ENCODE measurements at places on chromosomes 2 and 18.
A peak's percentile ranks its signal among the peaks of the same experiment; 100 is the strongest.

GRCh38 chr2:121007490-121007853 is 271.8 kb downstream of the GLI2 start:
- no peak for DNase-seq

GRCh38 chr2:196369967-196370366 is 198.6 kb upstream of the STK17B start:
- no peak for DNase-seq

GRCh38 chr2:172861098-172861497 is 125.5 kb downstream of the RAPGEF4 start:
- no peak for DNase-seq

GRCh38 chr2:217060951-217061547 is 201.2 kb upstream of the TNP1 start:
- DNase-seq, result no peak

DNA sequence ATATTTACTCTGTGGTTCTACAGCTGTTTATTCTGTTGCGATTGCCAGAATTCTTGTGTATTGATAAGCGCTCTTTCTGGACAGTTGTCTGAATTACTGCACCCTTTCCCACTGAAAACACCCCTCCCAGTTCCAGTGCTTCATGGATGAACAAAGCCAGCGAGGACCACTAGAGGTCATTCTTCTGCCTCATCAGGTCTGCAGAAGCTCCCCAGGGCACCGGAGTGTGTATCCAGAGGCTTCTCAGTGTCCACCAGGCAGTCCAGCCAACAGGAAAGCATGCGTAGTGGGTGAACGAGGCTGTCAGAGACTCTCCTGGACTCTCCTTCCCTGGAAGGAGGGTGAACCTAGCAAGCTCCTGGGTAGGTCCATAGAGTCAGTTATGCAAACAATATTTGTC is 40.6 kb upstream of the INHBB start:
- peak; percentile 36 for DNase-seq

- no peak for DNase-seq
These were observed 76.4 kb downstream of the EPHA4 start for GRCh38 chr2:221495731-221496130.

- no peak for DNase-seq
These were observed 21.2 kb upstream of the MAL start for GRCh38 chr2:95004287-95004686.

- DNase-seq, result no peak
These were observed 96.2 kb upstream of the BCL2L11 start for GRCh38 chr2:111024496-111024895.

DNA sequence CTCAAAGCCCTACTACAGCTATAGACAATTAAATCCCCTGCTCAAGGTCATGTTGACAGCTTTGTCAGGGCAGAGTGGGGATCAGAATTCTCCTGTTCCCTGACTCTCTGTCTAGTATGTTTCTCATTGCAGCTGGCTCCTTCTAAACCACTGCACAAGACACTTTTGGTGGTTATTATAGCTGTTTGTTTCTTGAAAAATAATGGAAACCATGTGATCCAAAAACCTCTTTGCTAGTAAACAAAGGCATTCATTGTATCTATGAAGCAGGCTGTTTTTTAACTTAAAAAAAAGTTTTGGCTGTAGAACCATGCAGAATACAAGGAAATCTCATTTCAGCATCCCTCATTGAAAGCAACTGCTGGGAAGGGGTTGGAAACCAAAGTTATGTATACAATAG is 352.5 kb upstream of the EPHA4 start:
- no peak for DNase-seq

DNA sequence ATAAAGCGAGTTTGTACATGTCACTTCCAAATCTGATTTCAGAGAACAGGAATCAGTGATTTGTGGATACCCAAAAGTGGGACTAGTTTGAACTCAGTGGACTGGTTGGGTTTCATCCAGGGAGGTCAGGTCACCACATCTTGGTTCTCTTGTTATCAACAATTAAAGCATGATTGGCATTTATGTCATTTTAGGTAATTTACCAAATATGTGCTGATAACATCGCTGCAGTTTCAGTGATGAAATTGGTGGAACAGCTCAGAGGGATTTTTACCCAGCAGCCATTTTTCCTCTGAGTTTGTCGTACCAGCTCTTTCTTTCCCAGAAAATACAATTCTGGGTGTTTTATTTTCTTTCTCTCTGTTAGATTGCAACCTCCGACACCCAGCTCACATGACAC is 33.4 kb downstream of the TMEM18 start:
- no peak for DNase-seq

GRCh38 chr2:230873661-230874401 is 9.1 kb downstream of the ITM2C start:
- DNase-seq, result no peak

GRCh38 chr18:22650247-22650646 is 232.5 kb upstream of the CTAGE1 start:
- peak; percentile 29 for DNase-seq

DNA sequence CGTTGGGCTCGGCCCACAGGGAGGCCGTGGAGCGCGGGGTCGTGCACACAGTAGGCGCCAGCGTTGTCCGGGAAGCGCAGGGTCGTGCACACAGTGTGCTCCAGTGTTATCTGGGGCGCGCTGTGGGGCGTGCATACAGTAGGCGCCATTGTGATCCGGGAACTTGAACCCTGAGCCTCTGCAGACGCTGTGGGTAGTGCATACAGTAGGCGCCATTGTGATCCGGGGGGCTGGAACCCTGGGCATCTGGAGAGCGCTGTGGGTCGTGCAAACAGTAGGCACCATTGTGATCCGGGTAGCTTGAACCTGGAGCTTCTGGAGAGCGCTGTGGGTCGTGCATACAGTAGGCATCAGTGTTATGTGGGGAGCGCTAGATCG is 793 bp downstream of the ZNF236 start:
- no peak for DNase-seq

DNA sequence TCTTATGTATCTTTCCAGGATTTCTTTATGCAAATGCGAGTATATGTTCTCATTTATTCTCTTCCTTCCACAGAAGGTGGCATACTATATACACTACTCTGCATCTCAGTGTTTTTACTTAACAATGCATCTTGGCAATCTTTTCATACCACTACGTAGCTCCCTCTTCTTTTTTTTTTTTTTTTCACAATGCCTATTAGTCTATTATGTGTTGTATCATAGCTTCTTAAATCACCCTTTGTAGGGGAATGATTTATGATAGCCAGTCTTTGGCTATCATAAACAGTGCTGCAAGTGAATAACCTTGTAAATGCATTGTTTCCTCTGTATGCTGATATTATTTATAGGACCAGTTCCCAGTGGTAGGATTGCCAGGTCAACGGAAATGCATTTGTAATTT is 204.2 kb downstream of the BABAM2 start:
- peak; percentile 12 for DNase-seq

- DNase-seq, result no peak
These were observed 1579.3 kb downstream of the SUCLG1 start for GRCh38 chr2:82879803-82880202.

GRCh38 chr18:43587538-43588153 is 310.4 kb upstream of the SYT4 start:
- peak; percentile 50 for DNase-seq

GRCh38 chr2:42138163-42139015 is 30.8 kb upstream of the EML4 start:
- DNase-seq, result peak; percentile 99

- no peak for DNase-seq
These were observed 41.4 kb downstream of the USP14 start for GRCh38 chr18:199768-200167.

GRCh38 chr18:48719974-48720654 is 181.3 kb downstream of the CTIF start:
- peak; percentile 89 for DNase-seq

GRCh38 chr18:65706646-65707045 is 44.2 kb upstream of the CDH7 start:
- no peak for DNase-seq

DNA sequence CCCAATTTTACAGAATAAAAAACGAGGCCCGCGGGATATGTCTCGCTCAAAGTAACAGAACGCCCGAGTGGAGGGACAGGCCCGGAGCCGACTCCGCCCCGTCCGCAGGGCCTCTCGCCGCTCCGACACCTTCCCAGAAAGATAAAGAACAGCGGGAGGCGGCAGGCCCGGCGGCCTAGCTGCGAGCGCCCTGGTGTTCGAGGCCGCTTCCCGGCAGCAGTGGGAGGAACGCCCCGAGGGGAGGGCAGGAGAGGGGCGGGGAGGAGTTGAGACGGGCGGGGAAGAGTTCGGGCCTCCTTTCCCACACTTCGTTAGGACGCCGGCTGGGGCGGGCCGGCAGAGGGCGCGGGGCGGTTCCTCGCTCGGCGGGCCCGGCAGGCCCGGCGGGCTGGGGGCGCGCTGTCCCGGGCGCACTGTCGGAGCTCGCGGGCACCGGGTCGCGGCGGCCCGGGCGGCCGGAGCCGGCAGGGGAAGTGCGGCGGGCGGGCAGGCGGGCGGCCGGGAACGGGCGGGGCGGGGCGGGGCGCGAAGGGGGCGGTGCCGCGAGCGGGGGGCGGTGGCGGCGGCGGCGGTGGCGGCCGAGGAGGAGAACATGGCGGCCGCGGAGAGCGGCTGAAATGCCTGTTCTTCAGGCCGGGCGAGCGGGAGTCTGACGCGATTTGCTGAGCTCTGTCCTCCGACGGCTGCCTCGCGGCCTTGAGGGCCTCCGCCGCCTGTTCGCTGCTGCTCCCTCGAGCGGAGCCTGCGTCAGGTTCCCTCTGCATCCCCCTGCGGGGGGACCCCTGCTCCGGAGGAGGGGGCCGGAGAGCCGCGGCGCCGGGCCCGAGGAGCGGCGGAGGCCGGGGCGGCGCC is at the start of gene NCOA1:
TSS of gene NCOA1 (plus strand) at position 565 of the 852 bp plus-strand sequence. CDS start 167,424 bp downstream, outside the sequence.
- DNase-seq, result peak; percentile 91

GRCh38 chr18:59395226-59396175 is 36.4 kb upstream of the LMAN1 start:
- DNase-seq, result no peak

DNA sequence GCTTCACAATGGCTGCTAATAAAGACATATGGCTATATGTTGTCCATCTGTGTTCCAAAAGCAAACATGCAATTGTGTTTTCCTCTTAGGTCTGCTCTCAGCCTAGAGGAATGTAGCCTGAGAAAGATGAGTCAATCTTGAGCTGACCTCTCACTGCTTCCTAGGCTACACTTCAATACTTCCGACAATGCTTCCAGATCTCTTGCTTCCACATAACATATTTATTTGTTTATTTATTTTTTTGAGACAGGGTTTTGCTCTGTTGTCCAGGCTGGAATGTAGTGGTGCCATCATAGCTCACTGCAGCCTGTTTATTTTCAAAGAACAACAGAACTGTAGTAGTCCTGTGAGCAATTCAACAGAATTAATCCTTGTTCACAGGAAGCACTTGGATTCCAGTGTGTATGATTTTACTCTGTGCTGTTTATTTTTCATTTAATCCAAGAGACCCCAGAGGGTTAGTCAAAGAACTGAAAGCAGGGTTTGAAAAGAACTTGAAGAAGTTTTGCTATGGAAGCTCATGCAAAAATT is 437.9 kb downstream of the TXNL1 start:
- DNase-seq, result peak; percentile 86

DNA sequence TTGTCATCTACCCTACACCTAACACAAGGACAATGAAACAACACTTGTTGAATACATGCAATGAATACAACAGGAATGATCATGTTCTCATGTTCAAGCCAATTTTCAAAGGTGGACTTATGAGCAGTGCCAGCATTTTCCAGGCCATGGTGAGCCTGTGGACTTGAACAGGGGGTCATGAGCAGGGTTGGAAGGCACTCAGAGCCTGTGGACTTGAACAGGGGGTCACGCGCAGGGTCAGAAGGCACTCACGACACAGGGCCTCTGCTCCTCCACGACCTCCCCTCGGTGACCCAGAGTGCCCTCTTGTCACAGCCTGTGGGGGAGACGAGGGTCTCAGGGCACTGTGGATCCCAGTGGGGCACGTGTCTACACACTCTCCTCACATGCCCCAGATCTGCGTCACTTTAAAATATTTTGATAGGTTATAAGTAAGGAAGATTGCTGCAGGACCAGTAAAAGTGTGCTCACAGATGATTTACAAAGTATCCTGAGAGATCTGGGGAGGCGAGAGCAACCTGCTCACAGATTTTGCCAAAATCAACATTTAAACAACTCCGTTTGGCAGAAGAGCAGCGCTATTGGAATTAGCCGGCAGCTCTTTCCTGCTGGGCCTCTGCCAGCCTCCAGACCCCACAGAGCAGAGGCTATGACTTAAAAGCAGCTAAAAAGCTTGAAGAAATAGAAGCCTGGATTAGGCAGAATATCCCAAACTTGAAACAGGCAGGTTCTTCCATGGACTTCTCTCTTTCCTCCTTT is 121.9 kb downstream of the TMEM18 start:
- DNase-seq, result no peak

GRCh38 chr18:46009125-46009840 is 42.2 kb upstream of the EPG5 start:
- DNase-seq, result no peak

- peak; percentile 13 for DNase-seq
These were observed 34.3 kb downstream of the CCDC68 start for GRCh38 chr18:54924948-54925347.

GRCh38 chr2:121833358-121833723 is 77.9 kb downstream of the TSN start:
- DNase-seq, result no peak
